ENCODE measurements at places on chromosomes 2 and 18.

- DNase-seq: no peak
Observed at GRCh38 chr2:189662669-189663226, 1.5 kb downstream of the ASNSD1 start.

- DNase-seq: no peak
Observed at GRCh38 chr2:225112362-225113126, 70.3 kb upstream of the DOCK10 start.

- no peak for DNase-seq
Observed at GRCh38 chr18:2662990-2663389, 7.5 kb downstream of the SMCHD1 start.

- DNase-seq: no peak
Observed at GRCh38 chr2:65436824-65437221, 4.4 kb upstream of the SPRED2 start.

GRCh38 chr2:215683295-215683694 lies 247.4 kb upstream of the FN1 start:
- DNase-seq: no peak

DNA sequence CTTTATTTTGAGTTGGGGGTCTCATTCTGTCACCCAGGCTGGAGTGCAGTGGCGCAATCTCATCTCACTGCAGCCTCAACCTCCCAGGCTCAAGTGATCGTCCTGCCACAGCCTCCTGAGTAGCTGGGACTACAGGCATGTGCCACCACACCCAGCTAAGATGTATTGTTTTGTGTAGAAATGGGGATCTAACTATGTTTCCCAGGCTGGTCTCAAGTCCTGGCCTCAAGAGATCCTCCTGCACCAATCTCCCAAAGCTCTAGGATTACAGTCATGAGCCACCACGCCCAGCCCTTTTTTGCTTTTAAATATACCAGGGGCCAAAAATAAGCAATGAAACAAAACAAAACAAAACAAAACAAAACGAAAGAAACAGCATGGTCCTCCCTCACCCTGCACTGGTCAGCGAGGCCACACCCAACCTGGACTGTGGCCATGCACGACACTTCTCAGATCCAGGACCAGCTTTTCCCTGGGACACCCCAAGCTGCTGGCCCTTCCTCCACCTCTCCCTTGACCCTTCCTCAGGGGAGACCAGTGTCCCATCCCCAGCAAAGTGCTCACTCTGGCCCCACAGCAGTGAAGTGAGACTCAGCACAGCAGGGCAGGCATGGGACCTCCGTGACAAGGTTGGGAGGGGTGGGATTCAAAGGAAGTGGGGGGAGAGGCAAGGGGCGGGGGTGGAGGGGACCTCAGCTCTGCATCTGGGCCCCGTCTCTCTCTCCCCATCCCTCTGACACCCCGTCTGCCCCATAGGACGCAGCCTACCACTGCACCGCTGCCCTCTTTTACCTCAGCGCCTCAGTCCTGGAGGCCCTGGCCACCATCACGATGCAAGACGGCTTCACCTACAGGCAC lies 23.5 kb downstream of the MAL start:
- DNase-seq: no peak

DNA sequence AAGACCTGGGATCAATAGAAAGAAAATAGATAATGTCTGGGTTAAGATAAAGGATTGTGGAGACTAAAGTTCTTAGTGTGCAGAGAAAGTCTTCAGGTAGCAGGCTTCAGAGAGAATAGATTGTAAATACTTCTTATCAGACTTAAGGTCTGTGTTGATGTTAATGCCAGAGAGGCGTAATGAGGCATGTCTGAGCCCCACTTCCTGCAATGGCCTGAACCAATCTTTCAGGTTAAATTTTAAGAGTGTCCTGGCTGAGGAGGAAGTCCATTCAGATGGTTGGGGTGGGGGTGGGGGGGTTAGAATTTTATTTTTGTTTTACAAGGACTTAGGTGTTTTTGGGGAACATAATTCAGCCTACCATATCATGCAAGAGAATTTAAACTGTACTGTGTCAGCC lies 129.5 kb downstream of the EVA1A start:
- no peak for DNase-seq

DNA sequence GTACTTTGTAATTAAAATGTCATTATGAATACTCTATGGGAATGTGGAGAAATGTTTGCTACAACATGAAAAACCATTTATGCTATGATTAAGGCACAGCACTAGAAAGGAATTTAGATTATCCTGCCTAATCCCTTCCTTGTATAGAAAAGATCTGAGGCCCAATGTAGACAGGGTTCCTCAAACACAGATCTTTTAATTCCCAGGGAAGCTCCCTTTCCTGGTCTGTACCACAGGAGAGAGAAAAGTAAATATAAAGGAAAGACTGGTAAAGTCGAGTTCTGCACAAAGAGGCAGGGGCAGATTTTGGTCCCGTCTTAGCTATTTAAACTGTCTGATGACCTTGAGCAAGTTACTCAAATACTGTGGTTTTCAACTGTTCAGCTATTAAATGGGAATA lies 84.7 kb downstream of the ICA1L start:
- no peak for DNase-seq

- peak; percentile 25 for DNase-seq
Observed at GRCh38 chr2:176652300-176653182, 383.3 kb downstream of the MTX2 start.

DNA sequence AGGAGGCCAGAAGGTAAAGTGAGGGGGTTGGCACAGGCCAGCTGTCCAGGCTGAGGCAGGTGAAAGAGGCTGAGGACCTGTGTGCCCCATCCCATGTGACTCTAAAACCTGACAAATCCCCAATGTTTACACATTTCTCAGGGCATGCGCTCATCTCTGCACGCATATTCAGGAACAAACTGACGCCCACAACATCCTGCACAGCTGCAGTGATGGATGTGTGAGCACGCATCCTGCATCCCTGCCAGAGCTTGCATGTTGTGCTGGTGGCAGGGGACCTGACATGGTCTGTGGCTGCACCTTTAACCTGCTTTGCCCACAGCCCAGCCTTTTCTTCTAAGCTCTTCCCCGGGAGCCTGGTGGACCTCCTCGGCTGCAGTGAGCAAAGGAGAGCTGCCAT lies 83.1 kb downstream of the FBXO15 start:
- DNase-seq: no peak

GRCh38 chr2:113126845-113127645 lies at the start of gene IL1RN:
IL1RN (plus strand) TSS chr2:113127598; CDS start chr2:113127625, 27 bp downstream.
- DNase-seq: no peak

- DNase-seq: no peak
Observed at GRCh38 chr2:222703886-222704285, 32.4 kb downstream of the MOGAT1 start.

- DNase-seq: no peak
Observed at GRCh38 chr2:187440101-187440675, 7.9 kb downstream of the CALCRL start.

DNA sequence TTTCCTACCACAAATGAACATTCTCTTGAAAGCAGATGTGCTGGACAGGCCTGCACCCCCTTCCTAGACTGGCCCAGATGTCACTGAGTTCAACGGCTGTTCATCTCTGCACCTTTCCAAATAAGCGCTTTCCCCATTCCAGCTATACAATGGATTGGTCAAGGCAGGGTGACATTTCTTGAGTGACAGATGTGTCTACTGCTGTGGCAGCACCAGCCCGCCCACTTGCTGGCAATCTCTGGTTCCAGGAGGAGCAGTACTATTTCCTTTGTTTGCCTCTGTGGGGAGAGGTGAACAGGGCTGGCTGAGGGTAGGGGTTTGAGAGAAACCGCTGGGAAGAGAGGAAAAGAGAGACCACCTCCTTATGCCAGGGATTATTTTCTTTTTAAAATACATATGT lies 269.5 kb upstream of the POU3F3 start:
- DNase-seq: no peak

GRCh38 chr2:15058015-15058720 lies 425.7 kb downstream of the LRATD1 start:
- DNase-seq: no peak

GRCh38 chr2:85400541-85401463 lies 9.4 kb downstream of the CAPG start:
- no peak for DNase-seq

GRCh38 chr18:35564795-35565453 lies 16.6 kb upstream of the GALNT1 start:
- no peak for DNase-seq

DNA sequence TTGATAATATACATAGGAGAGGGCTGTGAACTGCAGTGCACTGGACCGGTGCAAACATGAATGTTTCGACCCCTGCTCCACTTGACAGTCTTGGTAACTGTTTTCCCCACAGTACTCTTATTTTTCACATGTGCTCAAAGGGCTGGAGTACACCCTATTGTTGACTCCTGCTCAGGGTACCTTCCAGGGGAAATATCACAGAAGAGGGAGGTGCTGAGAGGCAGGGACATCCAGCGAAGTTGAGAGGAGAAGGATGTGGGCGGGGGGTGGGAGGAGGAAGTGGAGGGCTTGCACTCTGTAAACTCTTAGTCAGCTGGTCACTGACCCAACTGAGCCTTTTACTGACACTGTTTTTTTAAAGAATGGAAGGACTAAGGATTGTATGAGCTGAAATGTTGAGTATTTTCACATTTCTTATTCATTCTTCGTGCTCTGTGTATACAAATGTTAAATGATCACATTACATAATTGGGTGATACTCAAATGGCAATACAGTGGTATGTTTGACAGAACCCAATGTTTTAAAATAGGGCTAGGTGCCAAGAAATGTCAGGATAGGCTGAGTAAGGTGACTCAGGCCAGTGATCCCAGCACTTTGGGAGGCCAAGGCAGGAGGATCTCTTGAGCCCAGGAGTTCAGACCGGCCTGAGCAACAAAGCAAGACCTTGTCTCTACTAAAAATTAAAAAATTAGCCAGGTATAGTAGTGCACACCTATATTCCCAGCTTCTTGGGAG lies 10.0 kb downstream of the INPP4A start:
- peak; percentile 25 for DNase-seq

DNA sequence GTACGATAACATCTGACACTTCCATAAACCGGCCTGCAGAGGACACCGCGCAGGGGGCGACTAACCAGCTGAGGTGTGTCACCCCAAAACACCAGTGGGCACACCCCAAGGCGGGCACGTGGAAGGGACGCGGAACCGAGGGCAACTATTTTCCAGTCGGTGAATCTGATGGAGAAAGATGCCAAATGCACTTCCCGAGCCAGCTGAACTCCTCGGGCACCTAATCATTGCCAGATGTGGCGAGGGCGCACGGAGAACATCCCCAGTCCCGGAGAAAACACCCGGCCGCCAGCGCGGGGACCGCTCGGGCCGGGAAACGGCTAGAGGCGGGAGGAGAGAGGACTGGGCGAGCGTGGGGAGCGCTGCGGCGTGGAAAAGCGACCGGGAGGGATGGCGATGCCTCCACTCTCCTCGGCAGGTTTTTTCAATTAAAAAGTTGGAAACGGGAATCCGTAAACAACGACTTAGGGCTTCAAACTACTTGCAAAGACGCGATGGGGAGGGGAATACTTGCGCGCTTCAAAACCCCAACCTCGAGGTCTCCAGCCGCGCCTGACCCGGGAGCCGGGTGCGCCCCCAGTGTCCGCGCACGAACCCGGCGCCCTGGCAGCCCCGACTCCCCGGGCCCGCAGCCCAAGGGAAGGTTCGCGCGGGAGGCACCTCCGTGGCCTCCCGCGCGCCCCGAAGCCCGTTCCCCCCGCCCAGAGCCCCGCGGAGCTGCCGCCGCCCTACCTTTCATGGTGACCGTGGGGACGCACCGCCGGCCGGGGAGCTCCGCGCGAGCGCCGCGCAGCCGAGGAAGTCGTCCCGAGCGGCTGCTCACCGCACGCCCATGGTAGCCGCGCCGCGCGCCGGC lies 497 bp downstream of the COLEC12 start:
- DNase-seq: no peak

DNA sequence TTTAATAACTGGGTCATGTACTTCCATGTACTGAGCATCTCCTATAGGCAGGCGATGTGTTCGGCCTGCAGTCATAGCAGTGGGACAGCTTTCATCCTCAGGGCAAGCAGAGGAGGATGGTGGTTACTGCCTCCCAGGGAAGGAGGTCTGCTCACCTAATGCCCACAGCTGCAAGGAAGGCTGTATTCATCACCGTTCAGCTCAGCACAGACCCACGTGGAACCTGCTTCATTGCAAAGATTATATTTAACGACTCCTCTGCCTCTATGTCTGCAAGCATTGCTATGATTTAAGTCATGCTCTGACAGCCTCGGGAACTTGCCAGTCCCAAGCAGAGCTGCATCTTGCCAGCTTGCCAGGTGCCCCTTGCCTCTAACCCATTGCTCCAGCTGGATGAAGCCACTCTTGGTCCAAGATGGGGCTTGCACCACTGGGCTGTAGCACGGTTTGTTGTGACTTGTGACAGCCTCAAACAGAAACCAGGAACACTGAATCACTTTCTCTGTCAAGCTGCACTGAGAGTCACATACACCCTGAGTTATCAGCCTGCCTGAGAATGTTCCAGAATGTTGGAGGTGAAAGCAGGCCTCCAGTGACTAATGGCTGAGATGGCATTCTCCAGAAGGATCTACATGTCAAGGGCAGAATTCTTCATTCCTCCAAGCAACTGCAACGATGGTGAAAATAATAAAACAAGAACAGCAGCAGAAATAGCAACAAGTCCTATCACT lies 651.1 kb upstream of the ID2 start:
- DNase-seq: no peak

DNA sequence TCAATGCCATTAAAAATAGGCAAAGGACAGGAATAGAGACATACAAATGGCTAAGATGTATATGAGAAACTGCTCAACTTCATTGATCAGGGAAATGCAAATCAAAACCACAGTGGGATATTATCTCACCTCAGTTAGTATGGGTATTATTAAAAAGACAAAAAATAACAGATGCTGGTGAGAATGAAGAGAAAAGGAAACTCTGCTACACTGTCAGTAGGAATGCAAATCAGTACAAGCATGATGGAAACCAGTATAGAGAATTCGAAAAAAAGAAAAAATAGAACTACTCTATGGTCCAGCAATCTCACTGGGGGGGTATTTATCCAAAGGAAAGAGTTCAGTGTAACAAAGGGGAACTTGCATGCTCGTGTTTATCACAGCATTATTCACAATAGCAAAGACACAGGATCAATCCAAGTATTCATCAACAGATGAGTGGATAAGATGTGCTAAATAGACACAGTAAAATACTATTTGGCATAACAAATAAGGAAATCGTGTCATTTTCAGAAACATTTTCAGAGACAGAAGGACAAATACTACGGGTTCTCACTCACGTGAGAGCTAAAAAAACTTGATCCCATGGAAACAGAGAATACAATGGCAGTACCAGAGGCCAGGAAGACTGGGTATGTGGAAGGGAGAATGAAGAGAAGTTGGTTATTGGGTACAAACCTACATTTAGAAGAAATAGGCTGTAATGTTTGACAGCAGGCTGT lies 60.6 kb downstream of the CCDC74A start:
- no peak for DNase-seq

- DNase-seq: no peak
Observed at GRCh38 chr2:33946193-33946592, 347.1 kb upstream of the FAM98A start.

DNA sequence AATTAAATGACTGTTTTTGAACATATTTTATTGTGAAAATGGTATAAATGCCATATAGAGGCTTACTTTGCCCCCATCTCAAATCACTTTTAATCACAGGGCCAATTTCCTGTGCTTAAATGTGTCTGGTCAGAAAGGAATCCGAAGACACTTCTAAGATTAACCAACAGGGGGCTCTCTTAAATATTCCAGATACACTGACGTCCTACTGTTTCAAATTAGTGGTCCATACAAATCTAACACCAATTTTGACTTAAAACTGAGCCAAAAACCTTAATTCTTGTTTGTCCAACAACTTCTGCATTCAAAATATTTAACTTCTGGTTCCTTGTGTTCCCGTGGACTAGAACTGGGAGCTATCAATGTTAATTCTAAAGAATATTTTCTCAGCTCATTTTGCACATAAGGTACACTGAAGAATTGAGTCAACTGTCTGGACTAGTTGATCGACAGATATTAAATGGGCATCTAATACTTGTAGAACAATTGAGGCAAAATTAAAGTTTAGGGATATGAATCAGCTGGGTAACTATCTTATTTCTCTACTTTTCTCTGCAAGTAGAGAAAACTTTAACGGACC lies 557.5 kb downstream of the ARHGAP15 start:
- DNase-seq: no peak

Measured in central memory CD4-positive, alpha-beta T cell (primary cell).